ENCODE measurements at places on chromosomes 1 and 21. TPM values are rescaled to one million over a fixed set of nuclear protein-coding genes. Genes with fewer than 3 reads are reported as not detected.

Gene CRNN
- total RNA-seq = 0.85 TPM

Gene KRTAP13-2
- total RNA-seq = not detected

Gene S100A8
- 185 TPM for total RNA-seq

Gene IL22RA1
- 0.72 TPM for total RNA-seq

Gene S100A1
- total RNA-seq = not detected

Gene INTS11
- total RNA-seq = 67.0 TPM

Gene KRTAP19-6
- total RNA-seq = not detected

Gene HCN3
- 0.72 TPM for total RNA-seq

Gene FMO1
- total RNA-seq = 0.64 TPM

Gene OR2G3
- total RNA-seq = not detected

Gene CNKSR1
- 23.9 TPM for total RNA-seq

Gene CNR2
- total RNA-seq = not detected

Gene SPATA46
- not detected for total RNA-seq

Gene LINGO4
- total RNA-seq = not detected

Gene KCNJ9
- total RNA-seq = 0.21 TPM

Gene GPATCH3
- 5.1 TPM for total RNA-seq

Gene TESK2
- 2.4 TPM for total RNA-seq

Gene CFHR5
- not detected for total RNA-seq

Gene ADGRB2
- total RNA-seq = 0.72 TPM

Gene ERICH3
- not detected for total RNA-seq

Gene DISP3
- total RNA-seq = under 0.01 TPM

Gene LRRC39
- 0.43 TPM for total RNA-seq

Gene FCRL5
- not detected for total RNA-seq

Gene AMPD1
- total RNA-seq = not detected

Gene PPFIA4
- 14.0 TPM for total RNA-seq

Gene PDPN
- 3.8 TPM for total RNA-seq

Gene UBE2U
- not detected for total RNA-seq

Gene KRTAP7-1
- total RNA-seq = not detected

Gene SH3BGR
- total RNA-seq = 1.2 TPM

Gene CAMTA1
- total RNA-seq = 68.0 TPM

Gene EDARADD
- 3.1 TPM for total RNA-seq

Gene ANKRD35
- 0.24 TPM for total RNA-seq

Gene CAMK2N1
- 10.8 TPM for total RNA-seq

Gene C1orf21
- total RNA-seq = 40.1 TPM

Gene CRYZ
- total RNA-seq = 41.6 TPM

Gene FNDC5
- total RNA-seq = not detected

Gene TDRD5
- total RNA-seq = under 0.01 TPM

Gene TMPRSS15
- total RNA-seq = not detected

Gene BGLAP
- not detected for total RNA-seq

Gene ACTN2
- total RNA-seq = not detected

Gene LRRIQ3
- 0.43 TPM for total RNA-seq

Gene GPR25
- not detected for total RNA-seq

Gene PLD5
- 0.21 TPM for total RNA-seq

Gene RXFP4
- not detected for total RNA-seq

Gene SLC2A5
- under 0.01 TPM for total RNA-seq

Gene NBPF11
- total RNA-seq = 3.0 TPM

Data from tracheal epithelial cell (primary cell).